ENCODE measurements at places on chromosomes 1 and 21.

DNA sequence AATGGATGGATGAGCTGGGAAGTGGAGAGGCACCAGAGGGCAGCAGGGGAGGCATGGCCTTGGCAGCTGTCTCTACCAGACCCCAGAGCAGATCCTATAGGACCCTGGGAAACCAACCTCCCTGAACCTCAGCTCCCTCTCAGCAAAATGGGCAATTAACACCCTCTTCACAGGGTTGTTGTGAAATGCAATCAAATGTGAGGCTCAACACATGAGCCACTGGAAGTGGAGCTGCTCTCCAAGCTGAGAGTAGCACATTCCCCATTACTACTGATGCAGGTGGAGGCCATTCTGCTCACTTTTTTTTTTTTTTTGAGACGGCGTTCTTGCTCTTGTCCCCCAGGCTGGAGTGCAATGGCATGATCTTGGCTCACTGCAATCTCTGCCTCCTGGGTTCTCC is 6.5 kb upstream of the SYNC start:
- DNase-seq: no peak

DNA sequence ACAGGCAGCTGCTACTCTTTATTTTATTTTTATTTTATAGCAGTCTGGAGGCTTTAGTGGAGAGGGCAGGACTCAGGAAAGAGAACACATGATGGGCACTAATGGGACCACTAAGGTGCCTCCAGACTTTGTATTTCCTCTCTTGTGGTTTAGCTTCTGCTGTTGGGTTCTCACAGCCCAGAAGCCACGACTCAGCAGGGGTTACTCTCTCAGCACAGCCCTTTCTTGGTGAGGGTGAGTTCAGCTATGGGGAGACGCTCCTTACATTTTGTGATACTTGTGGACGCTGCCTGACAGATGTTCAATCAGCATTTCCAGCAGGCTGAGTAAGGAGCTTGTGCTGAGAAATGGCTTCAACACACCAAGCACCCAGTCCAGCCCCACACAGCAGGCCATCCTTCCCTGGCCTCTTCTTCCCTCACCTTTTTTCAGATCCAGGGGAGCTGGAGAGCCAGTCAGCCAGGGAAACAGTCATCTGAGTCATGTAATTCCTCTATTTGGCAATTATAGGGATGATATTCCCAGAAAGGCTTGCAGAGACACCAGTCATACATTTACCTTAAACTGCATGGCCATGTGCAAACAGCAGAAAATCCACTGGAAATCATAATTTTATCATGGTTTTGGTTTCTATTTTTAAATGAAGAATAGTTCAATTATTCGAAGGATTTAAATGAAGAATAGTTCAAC is 53.2 kb upstream of the RAB3GAP2 start:
- no peak for DNase-seq

- no peak for DNase-seq
Observed at GRCh38 chr1:98870959-98871903, 133.4 kb downstream of the PLPPR5 start.

GRCh38 chr1:71080230-71080738 is 551 bp downstream of the ZRANB2 start:
- DNase-seq: no peak

DNA sequence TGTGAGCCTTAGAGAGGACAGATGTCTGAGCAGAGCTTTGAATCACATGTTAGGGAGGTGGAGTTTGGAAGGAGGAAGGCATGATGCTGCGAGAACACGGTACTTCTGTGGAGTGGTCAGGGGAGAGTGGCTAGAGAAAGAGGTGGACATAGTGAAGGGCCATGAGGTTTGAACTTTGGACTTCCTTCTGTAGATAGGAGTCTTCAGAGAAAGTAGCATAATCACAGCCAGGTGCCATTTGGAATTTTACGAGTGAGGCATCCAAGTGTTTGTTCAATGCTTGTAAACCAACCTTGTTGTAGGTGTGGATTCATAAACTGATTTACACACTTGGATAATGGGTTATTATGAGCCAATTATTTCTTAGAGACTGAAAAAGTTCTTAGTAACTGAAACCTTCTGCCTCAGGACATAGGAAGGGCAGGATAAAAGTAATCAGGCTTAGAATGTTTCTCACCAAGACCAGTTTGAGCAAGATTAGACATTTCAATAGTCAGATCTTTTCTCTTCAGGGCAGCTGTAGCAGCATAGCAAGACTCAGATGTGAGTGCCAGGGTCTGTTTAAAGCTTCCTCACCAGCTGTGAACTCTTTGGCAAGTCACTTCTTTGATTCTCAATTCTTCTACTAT is 83.5 kb upstream of the HMCN1 start:
- DNase-seq: no peak

GRCh38 chr1:54290506-54291184 is 90.7 kb downstream of the MRPL37 start:
- DNase-seq: no peak

Data from T-helper 2 cell (primary cell).